Temporal lobe (tissue), 4 donors: ENCODE measurements at places on chromosomes 11 and 22. TPM values are rescaled to one million over a fixed set of nuclear protein-coding genes. Genes with fewer than 3 reads are reported as not detected.

The LRP4 gene
- 14.5 TPM for total RNA-seq

The C1QTNF4 gene
- 16.7 TPM for total RNA-seq

The GDPD5 gene
- 9.6 TPM for total RNA-seq

The TTC38 gene
- 6.4 TPM for total RNA-seq

The PHETA2 gene
- total RNA-seq: 2.5 TPM

The C22orf15 gene
- total RNA-seq: 0.25 TPM

The RFPL1 gene
- not detected for total RNA-seq

The AGBL2 gene
- 0.25 TPM for total RNA-seq

The GRM5 gene
- total RNA-seq: 141 TPM

The ZP1 gene
- not detected for total RNA-seq

The KCNQ1 gene
- 0.49 TPM for total RNA-seq

The SLC22A9 gene
- under 0.01 TPM for total RNA-seq

The BIK gene
- total RNA-seq: not detected
